ENCODE measurements at places on chromosomes 4 and X.

DNA sequence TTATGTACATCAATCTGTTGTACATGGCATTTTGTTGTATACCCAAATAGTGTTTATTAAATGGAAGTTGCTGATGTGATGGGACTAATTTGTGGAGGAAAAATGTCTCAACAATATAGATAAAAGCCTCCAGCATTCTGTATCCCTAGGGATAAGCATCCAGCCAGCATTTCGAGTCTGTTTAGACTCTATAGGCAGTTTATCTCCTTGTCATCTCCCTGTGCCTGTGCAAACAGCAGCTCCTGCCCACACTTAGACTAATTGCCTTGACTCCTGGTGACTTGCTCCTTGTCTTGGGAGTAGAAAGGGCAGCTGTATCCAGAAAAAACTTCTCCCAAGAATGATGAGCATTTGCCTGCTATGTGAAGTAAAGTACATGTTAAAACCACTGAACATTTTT is 83.8 kb downstream of the DOCK11 start:
- DNase-seq = no peak

DNA sequence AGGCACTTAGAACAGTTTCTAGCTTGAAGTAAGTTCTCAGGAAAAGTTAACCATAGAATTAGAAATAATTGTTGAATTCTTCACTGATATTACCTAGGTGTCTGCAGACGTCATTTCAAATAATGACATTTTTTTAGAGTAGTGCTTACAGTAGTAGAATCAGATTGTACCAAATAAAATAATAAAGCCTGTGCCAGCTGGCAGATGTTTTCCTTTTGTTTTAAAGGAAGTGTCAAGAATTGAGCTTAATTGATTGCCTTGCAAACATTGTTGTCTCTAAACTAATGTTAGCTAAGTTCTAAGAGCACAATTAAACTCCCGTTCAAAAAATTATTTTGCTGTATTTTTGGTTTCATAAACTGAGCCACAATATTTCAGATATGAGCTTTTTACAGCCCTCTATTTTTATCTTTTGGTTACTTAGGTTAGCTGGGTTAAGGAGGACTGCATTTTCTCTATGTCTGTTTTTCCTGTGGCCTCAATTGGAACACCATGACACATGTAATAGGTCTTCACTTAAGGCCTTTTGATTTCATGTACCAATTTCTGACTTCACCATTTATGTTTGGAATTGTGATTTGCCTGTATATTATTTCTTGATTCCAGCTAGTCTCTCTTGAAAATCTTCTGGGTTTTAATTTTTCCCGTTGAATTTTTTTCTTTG is 64.2 kb downstream of the DCUN1D4 start:
- no peak for DNase-seq

GRCh38 chr4:19093951-19094350 is 1072.4 kb upstream of the LCORL start:
- DNase-seq = no peak

GRCh38 chr4:40736910-40737309 is 12.8 kb upstream of the NSUN7 start:
- no peak for DNase-seq

- DNase-seq = no peak
Observed at GRCh38 chrX:19747652-19748610, 139.5 kb downstream of the SH3KBP1 start.

- DNase-seq = peak; percentile 84
Observed at GRCh38 chrX:119067023-119067739, 5.6 kb upstream of the CT47C1 start.
